ENCODE measurements at places on chromosomes 4 and X. TPM values are rescaled to one million over a fixed set of nuclear protein-coding genes. Genes with fewer than 3 reads are reported as not detected.

The HPF1 gene
- total RNA-seq, result 11.3 TPM

The TCEAL6 gene
- not detected for total RNA-seq

The TBC1D8B gene
- 2.4 TPM for total RNA-seq

The NAA15 gene
- total RNA-seq, result 16.7 TPM

The CXCL8 gene
- total RNA-seq, result 18.1 TPM

The VSIG4 gene
- total RNA-seq, result not detected

The NAA11 gene
- not detected for total RNA-seq

The PITX2 gene
- 0.16 TPM for total RNA-seq

The BRS3 gene
- total RNA-seq, result not detected

The STPG2 gene
- total RNA-seq, result 0.13 TPM
